Testis (tissue), 5 donors: ENCODE measurements at places on chromosomes 12 and 14.

DNA sequence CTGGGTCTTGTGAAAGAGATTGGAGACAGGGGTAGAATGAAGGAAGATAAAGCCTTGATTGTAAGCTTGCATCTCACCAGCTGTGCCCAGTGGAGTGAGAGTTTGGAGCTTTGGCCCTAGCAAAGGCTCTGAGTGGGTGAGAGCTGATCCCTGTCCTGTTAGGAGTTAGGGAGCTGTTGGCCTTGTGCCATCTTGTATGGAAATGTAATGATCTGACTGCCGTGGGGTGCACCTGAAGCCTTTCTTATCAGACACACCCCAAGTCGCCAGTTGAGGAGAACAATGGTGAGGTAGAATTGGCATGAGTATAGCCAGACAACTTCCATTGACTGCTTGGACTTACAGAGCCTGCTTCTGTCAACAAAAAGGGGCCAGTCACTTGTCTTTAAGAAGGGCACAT, 130.1 kb downstream of the PRKCH start:
- DNase-seq: no peak

GRCh38 chr12:5620896-5621295, 189.0 kb downstream of the NTF3 start:
- DNase-seq: no peak

GRCh38 chr12:128794661-128795529, 28.9 kb downstream of the SLC15A4 start:
- DNase-seq: no peak

- DNase-seq: peak; percentile 67
Measured at GRCh38 chr14:91901449-91902226, 34.3 kb upstream of the TC2N start.

- DNase-seq: no peak
Measured at GRCh38 chr14:93709249-93709648, 79.0 kb downstream of the PRIMA1 start.

GRCh38 chr14:71139294-71139946, 232.2 kb downstream of the PCNX1 start:
- no peak for DNase-seq

DNA sequence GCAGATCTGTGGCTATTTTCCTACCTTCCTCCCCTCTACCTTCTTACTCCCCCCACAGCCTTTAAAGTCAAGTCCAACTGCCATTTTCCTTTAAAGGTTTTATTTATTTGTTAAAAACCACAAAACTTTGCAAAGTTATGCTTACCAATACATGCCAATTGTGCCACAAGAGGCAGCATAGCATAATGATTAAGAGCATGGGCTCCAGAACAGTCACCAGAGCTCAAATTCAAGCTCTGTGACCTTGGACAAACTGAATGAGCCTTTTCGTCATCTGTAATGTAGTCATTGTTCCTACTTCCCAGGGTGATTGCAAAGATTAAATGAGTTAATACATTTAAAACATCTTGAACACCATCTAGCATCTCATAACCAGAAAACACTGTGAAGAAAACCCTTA, 13.0 kb upstream of the FMNL3 start:
- no peak for DNase-seq

DNA sequence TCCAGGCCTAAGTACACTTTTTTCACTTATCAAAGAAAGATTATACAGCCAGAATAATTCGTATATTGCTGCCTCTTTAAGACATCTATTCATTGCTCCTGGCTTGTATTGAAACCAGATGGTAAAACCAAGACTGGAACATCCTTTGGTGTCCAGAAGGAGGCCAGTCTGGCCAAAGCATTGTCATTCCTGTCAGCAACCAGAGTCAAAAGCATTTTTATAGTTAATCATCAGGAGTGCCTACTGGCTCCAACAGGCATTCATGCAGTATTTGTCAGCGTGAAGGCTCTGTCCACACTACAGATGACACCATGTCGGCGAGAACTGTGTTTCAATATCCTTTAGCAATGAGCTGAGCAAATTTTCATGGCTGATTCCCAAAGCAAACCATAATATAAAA, 118.0 kb upstream of the G2E3 start:
- no peak for DNase-seq

GRCh38 chr14:102192840-102193502, 53.3 kb downstream of the WDR20 start:
- no peak for DNase-seq

- DNase-seq: no peak
Measured at GRCh38 chr14:68384881-68385280, 408.0 kb downstream of the ZFP36L1 start.

DNA sequence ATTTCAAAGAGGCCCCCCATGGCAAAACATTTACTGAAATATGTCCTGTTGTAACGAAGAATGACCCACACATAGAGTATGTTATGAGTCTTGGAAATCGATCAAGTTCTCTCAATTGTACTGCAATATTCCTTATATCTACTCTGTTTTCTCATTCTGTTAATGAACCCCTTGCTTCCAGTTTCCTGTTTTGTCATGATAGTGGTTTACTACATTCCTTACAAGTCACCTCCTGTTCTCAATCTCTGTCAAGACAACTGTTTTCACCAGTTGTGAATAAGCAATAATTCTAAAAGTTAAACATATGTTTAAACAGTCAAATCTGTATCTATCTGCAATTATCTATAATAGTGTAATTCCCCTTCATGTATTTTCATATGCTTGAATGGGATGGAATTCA, 16.4 kb upstream of the ARID2 start:
- no peak for DNase-seq

- DNase-seq: no peak
Measured at GRCh38 chr12:91948504-91948903, 197.1 kb downstream of the BTG1 start.
